ENCODE measurements at places on chromosomes 7 and 10.

DNA sequence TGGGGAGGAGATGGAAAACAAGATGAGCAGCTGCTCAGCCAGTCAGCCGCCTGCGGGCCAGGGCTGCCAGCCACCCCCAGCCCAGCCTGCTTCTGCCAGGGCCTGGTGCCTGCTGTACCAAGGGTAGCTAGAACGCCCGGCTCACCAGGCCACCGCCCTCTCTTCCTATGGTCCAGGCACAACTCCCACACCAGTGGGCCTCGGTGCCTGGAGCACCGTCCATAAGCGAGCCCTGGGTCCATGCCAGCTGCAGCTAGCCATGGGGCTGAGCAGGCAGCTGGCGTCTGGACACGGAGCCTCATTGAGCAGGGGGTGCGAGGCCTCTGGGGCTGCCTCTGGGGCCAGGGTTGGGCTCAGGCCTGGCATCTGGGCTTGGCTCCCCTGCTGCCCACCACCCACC lies 8.5 kb upstream of the RABGEF1 start:
- no peak for DNase-seq

- DNase-seq: no peak
Measured at GRCh38 chr7:114922652-114923402, 933 bp downstream of the MDFIC start.

- DNase-seq: no peak
Measured at GRCh38 chr7:93245525-93246432, 13.6 kb downstream of the VPS50 start.

- DNase-seq: no peak
Measured at GRCh38 chr7:150375662-150376521, 3.2 kb upstream of the ZNF775 start.

DNA sequence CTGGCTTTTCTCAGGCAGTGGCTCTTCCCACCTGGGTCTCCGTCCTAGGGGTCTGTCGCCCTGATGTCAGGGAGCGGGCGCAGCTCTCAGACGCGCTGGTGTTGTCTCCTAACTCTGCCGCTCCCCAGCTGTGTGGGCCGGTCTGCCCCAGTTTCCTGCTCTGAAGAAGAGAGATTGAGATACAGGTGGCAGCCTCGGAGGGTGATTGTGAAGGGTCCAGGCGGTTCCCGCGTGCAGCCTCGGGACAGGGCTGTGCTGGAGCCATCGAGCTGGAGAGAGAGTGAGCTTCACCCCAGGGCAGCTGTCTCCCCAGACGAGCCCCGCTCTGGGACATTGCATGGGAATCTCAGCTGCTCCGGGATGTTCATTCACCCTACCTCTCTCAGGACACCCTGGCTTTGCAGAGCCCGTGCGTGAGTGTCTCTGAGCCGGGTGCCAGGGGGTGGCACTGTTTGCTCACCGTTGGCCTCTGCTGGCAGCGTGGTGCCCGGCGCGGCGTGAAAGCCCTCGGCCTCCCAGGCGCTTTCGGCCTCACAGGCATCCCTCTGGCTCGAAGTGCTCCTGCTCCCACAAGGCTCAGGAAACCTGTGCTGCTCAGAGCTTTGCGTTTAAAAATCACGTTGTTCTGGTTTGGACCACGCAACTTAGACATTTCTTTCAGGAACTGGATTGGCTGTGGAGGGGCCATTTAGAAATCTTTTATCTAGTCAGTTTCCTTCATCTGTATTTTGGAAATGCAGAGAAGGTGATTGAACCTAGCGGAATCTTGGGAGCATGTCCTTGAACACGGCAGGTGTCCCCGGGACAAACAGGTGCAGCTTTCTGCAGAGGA lies 33.8 kb upstream of the ZFAND2A start:
- DNase-seq: no peak

DNA sequence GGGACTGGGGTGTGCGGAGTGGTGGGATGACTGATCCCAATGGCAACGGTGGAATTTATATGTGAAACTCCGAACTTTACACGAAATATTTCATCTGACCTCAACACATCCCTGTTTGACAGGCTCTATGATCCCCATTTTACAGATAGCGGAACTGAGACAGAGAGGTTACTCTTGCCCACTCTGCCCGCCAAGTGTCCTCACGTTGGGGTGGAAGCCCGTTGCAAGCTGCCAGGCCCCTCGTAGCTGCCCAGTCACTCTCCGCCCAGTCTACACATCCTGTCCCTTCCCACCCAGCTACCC lies 397 bp upstream of the NFE2L3 start:
- DNase-seq: no peak

DNA sequence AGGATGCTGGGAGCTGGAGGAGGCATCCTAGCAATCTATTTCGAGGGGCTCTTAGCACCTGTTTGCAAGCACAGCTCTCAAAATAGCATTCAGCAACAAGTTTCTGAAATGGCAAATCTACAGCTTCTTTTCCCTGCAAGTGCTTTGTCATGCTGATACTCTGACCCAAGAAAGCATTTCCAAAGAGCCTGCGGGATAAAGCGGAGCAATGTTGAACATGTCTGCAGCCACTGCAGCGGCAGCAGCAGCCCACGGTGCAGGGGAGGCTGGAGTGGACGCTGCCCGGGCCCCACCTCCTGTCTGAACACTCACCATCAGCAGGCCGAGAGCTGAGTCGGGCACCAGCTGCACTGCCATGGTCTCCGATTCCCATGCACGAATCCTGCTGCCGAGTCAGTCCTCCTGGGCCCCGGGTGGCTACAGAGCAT lies 964 bp downstream of the FRMD4A start:
- no peak for DNase-seq

- DNase-seq: no peak
Measured at GRCh38 chr10:132946-133898, 2.0 kb upstream of the ZMYND11 start.

DNA sequence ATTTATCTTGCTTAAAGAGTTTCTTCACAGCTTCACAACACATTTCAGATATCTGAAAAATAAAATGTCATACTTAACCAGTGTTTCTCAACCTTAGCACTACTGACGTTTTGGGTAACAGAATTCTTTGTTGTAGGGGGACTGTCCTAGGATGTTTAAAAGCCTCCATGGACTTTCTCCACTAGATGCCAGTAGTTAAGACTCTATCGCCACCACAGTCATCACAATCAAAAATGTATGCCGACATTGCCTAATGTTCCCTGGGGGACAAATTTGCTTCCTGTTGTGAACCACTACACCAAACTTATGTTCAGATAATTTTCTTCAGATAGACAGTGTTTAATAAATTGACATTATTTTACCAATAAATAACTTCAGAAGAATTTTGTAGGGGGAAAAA lies 13.4 kb downstream of the NOC3L start:
- DNase-seq: no peak

DNA sequence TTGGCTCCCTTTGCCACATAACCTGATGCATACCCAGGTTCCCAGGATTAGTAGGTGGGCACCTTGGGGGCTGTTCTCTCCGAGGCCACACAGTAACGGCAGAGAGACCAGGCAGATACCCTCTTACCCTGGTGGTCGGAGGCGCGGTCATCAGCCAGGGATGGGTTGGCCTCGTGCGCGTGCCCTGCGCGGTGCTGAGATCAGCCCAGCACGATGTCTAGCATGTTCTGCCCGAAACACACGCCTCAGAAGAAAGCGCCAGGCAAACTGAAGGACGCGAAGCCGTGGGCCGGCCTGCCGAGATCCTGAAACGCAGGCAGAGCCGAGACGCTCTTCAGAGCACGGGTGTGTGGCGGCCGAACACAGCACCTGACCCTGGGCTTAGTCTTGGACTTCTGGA lies 34.7 kb upstream of the CFAP46 start:
- no peak for DNase-seq

DNA sequence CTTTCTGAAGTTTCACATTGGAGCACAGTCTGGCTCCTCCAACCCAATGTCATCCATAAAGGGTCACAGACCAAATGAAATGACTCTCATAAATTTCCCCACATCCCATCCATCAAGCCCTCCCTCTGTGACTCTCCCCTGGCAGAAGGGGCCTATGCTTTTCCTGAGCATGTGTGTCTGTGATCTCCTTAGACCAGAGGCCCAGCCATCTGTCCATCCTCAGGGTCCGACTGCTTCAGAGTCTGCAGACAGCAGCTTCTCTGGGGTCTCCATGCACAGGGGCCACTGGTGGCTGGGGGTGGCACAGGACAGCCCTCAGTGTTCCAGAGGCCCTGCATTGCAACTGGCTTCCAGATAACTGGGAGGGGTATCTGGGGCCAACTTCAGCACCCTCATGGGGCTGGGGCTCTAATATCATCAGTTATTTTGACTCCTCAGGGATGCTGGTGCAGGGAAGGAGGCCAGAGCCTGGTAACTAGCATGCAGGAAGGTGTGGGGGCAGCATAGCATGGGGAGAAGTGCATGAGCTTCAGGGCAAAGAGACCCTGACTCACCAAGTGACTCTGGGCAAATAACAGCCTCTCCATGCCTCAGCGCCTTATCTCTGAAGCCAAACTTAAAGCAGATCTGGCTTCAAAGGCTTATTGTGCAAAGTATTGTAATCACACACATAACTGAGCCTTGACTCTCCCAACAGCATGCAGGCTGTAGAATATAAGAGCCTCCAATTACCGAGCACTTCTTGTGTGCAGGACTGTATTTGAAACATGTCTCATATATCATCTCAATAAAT lies 266.9 kb downstream of the GRID1 start:
- DNase-seq: no peak

DNA sequence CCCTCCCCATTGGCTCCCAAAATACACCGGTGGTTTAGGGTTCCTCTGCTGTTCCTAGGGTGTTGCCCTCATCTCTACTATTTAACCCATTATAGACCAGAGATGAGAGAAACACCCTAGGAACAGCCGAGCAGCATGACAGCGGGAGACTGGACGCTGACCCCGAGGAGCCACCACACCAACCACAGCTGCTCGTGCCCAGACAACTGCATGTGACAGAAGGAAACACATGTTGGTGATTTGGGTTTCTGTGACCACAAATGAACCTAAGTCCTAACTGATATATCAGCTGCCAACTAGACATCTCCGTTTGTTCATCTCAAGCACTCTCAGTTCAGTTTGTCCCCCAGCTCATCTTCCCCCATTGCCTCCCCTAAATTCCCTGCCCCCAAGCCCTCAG lies 13.4 kb downstream of the CFAP43 start:
- DNase-seq: no peak

DNA sequence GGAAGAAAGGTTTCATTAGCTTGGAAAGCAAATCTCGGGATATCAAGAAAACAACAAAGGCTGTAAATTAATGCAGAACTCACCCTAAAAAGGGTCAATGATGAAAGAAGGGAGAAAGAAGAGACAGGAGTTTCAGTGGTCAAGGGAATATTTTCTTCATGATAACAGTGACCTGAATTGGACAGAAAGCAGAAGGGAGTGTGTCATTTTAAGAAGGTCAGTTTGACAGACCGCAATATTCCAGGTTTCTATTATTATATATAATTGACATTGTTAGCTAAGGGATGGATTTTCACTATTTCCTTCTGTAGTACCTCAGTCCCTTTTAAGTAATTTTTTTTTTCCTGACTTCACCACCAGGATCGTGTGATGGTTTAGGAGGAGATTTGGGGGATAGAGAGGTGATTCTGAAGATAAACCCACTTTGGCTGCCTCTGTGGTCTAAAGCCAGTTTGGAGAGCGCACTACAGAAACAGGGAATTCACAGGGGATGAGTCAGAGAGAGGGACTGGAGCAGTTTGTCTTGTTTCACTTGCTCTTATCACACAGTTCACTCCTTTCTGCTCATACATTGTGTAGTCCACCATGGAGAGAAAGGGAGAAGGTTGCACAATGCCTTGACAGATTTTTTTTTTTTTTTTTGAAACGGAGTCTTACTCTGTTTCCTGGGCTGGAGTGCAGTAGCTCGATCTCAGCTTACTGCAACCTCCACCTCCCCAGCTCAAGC lies 417.9 kb downstream of the AUTS2 start:
- DNase-seq: no peak

DNA sequence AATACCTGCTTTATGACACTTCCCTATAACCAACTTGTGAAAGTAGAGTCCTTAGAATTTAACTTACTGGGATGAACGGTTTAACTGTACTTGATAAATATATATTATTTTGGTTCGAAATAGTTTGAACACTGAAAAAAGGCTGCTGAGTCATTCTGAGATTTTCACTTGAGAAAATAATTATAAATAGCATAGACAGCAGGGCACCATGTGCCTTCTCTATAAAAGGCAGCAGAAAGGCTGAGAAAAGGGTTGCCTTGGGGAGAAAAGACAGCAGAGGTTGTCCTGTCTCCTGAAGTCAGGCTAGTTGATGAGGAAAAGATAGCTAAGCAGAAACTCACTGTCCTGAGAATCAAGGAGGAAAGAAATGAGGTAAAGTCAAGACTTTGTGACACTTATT lies 92.4 kb downstream of the CTTNBP2 start:
- no peak for DNase-seq

- DNase-seq: no peak
Measured at GRCh38 chr7:19958309-19958896, 185.0 kb upstream of the TMEM196 start.

DNA sequence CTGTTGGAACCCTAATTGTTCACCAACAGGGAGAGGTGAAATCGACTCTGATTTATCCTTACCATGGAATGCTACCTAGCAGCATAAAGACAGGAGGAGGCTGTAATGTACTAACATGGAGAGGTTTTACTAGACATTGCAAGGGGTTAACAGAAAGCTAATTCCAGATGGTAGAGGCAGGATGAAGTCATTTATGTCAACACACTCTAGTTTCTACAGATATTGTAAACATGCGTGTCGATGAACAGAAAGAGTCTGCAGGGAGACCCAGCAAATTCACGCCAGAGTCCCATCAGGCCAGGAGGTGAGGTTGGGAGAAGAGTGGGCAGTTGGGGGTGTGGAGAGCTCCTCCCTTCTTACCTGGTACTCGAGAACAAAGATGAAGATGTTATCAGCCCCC lies 7.0 kb downstream of the NPC1L1 start:
- no peak for DNase-seq

DNA sequence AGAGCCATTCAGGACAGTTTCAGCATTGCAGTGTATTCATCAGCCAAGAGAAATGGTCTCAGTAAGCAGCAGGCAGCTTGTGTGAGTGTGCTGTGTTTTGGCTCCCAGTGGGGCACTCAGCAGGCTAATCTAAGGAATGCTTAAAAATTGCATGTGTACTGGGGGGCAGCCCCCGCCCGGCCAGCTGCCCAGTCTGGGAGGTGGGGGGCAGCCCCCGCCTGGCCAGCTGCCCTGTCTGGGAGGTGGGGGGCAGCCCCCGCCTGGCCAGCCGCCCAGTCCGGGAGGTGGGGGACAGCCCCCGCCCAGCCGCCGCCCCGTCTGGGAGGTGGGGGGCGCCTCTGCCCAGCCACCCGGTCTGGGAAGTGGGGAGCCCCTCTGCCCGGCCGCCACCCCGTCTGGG lies 116.2 kb downstream of the GRID1 start:
- no peak for DNase-seq

DNA sequence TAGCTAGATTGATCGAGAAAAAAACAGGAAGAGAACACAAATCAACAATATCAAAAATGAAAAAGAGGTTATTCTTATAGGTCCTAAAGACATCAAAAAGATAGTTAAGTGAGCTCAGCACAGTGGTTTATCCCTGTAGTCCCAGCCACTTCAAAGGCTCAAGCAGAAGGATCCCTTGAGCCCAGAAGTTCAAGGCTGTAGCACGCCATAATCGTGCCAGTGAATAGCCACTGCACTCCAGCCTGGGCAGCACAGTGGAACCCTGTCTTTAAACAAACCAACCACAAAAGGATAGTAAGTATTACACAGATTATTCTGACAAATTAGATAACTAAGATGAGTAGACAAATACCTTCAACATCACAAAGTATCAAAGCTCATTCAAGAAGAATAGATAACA lies 83.2 kb downstream of the HBP1 start:
- no peak for DNase-seq

GRCh38 chr10:60757420-60757895 lies 20.8 kb upstream of the CDK1 start:
- DNase-seq: no peak
